Bladder microvascular endothelial cell (primary cell): ENCODE measurements at places on chromosomes 13 and 19. TPM values are rescaled to one million over a fixed set of nuclear protein-coding genes. Genes with fewer than 3 reads are reported as not detected.

The FCER2 gene
- not detected in 2 replicates for total RNA-seq

The KIR3DL1 gene
- not detected in 2 replicates for total RNA-seq

The ZNF844 gene
- total RNA-seq, result 2.3 and 3.4 TPM in 2 replicates

The NXNL1 gene
- total RNA-seq, result not detected in 2 replicates

The LRRC25 gene
- not detected in 2 replicates for total RNA-seq

The LHB gene
- 0.16 TPM in 1 of 2 replicates, not detected in the other for total RNA-seq

The TUBB4A gene
- total RNA-seq, result not detected in 2 replicates
